ENCODE measurements at places on chromosomes 6 and 20. TPM values are rescaled to one million over a fixed set of nuclear protein-coding genes. Genes with fewer than 3 reads are reported as not detected.

Gene DEFB115
- not detected for polyA plus RNA-seq

- DNase-seq = no peak
These were observed 15.5 kb upstream of the BCAS1 start for GRCh38 chr20:54085910-54086309.

DNA sequence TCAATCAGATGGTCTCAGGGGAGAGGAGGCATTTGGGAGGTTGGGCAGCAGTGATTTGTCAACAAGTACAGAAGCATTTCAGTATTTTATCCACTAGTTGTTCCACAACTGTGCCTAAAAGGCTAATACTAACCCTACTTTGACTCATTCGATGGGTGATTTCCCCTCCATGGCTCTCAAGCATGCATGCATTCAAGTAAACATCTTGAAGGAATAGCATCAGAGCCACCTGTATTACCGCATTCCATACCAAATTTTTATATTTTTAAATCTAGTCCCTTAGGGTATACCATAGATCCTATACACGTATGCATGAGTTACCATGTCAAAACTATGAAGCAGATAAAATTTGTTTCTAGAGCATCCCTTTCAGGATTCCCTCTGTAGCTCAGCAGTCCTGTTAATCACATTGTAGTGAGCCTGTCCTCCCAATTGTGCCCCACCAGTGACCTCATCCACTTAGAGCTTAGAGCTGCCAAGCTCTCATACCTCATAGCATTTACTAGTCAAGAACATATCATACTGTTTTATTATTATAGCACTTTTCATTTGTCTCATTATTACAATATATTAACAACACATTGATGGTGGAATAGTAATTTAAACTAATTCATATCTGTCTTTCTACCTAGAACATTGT, 213.8 kb downstream of the LAMA2 start:
- no peak for DNase-seq

DNA sequence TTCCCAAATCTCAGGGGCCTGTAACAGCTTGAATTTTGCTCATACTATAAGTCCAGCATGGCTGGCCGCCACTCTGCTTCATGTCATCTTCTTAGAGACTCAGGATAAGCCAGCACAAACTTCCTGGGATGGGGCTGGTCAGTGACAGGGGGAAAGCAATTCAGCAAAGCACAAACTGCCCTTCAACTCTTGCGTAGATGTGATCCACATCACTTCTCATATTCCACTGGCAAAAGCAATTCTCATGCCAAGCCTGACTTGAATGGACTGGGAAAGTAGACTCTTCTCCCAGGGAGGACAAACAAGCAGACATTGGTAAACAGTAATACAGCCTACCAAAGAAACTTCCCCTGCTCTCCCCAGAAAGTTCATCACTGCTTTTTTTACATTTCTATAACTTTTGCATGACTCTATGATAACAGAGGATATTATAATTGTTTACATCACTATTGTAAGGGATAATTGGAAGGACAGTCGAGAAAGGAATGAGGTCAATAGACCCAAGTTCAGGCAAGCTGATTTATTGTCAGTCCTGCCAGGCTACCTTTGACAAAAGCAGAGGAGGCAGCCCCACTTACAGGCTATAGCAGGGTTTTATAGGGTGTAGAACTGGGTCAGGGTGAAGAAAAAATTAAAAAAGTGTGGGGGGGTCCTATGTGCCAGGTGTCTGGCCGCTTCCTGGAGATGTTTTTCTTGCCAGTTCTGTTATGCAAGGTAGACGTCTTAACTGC, 37.4 kb downstream of the RBM24 start:
- no peak for DNase-seq

DNA sequence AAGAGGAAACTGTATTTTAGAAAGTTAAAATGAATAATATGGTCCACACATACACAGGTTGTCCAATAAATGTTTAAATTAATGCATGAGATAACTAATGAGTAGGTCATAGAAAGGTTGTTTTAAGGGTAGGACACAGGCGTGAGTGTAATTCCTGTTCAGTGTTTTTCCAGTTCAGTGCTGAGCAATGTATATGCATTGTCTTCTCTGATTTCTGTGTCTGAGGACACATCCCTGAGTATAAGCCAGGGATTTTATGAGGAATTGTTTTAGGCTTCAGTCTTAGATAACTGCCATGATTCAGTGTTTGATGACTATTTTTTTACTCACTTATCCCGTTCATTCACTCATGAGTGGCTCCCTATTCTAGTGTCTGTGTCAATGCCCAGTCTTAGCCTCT, 298.5 kb upstream of the TBX18 start:
- no peak for DNase-seq

Gene HTR1B
- not detected for polyA plus RNA-seq

Gene PPIL4
- 24.0 TPM for polyA plus RNA-seq

DNA sequence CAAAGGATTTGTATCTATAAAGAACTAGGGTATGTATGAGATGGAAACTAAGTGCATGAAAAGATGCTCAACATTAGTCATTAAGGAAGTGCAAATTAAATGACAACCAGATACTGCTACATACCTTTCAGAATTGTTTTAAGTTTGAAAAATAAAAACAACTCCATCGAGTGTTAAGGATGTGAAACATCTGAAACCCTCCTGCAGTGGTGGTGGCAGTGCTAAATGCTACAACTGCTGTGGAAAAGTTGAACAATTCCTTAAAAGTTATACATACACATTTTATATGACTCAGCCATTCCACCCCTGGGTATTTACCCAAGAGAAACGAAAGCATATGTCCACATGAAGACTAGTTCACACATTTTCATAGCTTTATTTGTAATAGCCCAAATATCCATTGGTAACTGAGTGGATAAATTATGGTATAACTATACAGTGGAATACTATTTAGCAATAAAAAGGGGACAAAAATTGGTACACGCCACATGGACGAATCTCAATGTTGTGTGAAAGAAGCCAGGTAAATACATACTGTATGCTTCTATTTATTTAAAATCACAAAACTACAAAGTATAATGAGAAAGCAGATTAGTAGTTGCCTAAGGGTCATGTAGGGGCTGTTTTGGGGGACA, 10.6 kb downstream of the ARMH2 start:
- DNase-seq = no peak

DNA sequence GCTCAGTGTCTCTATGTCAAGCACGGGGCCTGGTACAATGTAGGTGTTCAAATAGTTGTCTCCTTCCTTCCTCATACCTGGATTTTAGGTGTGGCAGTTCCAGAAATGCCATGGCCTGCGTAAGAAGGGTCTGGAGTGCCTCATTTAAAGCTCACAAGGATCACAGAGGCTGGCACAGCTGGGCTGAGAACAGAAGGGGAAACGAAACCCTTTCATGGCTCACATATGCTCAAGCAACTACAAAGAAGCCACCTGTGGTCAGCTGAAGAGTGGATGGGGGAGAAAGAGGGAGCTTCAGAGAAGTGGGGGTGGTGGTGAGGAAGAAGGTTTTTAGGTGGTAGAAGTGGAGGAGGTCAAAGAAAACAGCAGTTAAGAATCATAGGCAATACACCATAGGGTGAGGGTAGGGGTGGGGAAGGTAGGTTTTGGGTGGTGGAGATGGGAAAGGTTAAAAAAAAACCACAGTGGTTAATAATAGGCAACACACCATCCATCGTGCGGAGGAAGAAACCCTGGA, 17.0 kb upstream of the TOP1 start:
- peak; percentile 95 for DNase-seq

DNA sequence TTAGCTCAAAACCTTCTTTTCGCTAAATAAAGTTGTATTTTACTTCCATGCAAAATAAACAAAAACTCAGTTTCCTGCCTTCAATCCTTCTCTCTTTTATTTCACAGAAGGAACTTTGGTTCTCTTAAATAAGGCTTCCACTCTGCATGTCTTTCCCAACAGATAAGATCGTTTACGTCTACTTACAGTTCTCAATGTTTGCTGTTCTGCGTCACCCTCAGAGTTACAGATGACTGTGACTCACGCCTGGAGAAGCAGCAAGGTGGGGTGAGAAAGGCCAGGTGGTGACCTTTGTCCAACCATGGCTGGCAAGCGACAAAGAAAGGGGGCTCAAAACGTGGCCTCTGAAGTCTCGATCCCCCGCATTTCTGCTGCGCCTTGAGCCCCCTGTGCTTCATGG, 51.4 kb upstream of the RPS6KA2 start:
- no peak for DNase-seq

DNA sequence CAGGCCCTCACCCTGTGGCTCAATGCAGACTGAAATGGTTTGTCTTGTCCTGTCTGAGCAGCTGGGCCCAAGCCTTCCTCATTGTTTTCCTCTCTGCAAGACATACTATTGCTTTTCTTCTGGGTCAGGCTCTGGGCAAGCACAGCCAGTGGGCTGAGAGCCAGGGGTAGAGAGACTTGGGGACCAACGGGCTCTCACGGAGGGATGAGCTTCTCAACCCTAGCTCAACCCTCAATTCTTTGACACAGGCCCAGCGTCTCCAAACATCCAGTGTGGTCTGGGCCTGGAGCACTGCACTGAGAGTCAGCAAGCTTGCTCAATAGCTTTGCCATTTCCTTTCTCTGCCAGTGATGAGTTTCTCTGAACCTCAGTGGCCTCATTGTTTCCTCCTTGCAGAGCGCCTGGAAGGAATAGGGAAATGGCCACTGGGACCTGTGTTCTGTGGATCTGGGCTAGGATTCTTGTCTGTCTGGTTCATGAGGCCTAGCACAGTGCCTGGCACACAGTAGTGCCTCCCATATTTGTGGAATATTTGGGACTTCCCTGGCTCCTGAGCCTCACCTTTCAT, 9.3 kb downstream of the ANGPT4 start:
- DNase-seq = no peak

Data from GM12878 (cell line).